NCI-H510A (cell line): ENCODE measurements at places on chromosomes 6 and 20.
A peak's percentile ranks its signal among the peaks of the same experiment; 100 is the strongest.

- no peak for DNase-seq
These were observed 61.1 kb upstream of the CCN6 start for GRCh38 chr6:111992851-111993250.

DNA sequence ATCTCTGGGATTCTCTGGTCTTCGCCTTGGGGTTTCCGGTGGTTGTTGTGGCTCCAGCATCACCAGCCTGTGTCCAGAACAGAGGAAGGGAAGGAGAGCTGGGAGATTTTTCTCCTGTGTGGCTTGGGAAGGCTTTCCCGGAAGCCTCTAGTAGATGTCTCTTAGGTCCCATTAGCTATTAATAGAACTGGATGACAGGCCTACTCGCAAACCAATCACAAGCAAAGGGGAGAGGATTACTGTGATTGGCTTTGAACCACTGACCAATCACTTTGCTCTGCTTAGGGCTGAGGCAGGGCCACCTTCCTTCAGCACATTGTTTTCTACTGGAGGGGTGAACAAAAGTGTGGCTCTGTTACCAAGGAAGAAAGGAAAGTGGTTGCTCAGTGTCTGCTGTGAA lies 203.4 kb upstream of the SULF2 start:
- no peak for DNase-seq

DNA sequence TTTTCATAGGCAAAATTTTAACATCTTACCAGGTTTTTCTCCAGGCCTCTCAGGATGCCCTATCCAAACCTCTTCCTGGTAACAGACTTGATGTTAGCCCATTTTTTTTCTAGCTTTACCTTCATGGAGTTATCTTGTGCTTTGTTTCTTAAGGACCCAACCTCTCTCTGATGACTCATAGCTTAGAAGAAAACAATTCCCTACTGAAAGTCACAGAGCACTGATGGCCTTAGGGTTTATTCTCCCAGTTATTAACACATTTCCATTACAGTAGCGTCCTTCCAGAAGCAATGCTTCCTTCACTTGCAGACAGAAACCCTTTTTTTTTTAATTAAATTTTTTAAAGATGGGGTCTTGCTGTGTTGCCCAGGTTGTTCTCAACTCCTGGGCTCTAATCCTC lies 79.4 kb downstream of the IYD start:
- DNase-seq, result no peak

GRCh38 chr6:125714441-125715090 lies 34.9 kb upstream of the HEY2 start:
- DNase-seq, result no peak

DNA sequence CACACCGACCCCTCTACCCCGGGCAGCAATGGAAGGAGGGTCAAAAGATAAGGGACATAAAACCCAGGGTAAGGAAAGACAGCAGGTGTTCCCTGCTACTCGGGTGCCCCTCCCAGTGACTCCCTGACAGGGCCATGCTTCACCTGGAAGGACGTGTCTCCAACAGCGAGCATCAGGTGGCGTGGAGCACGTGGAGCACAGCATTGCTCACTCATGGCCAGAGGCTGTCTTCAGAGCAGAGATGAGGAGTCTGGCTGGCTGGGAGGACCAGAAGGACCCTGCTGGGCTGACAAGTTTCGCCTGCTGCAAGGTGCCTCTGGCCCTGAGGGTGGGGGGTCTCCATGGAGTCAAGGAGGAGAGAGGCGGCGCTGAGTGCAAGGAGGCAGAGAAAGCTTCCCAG lies 15.3 kb upstream of the CDH22 start:
- DNase-seq, result peak; percentile 26

GRCh38 chr6:134938896-134939295 lies 11.0 kb downstream of the ALDH8A1 start:
- DNase-seq, result no peak

- peak; percentile 55 for DNase-seq
These were observed 121.3 kb downstream of the VEGFA start for GRCh38 chr6:43891072-43891870.

DNA sequence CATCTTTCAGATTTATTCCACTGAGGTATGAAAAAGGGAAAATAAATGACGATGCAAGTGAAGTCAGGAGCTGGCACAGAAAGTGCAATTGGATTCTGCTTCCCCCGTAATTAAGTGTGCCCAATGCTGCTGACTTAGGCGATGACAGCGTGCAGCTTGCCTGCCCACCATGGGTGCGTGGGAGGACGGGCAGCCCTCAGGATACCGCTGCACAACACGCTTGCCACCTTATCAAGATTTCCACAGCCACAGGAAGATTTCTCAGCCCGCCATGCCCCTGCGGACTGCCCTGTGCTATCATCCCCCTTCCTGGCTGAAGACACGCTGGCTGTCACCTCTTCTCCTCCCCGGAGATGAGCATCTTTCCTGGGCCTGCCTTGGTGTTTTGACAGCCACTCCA lies 103.3 kb upstream of the BACH2 start:
- no peak for DNase-seq

- no peak for DNase-seq
These were observed 12.0 kb downstream of the CSNK2A1 start for GRCh38 chr20:531608-532007.

- DNase-seq, result no peak
These were observed 52.8 kb downstream of the SNRNP48 start for GRCh38 chr6:7642791-7643190.

GRCh38 chr6:69378326-69378725 lies 418.5 kb downstream of the LMBRD1 start:
- DNase-seq, result no peak

GRCh38 chr20:34220561-34220960 lies 20.7 kb upstream of the ASIP start:
- DNase-seq, result no peak

DNA sequence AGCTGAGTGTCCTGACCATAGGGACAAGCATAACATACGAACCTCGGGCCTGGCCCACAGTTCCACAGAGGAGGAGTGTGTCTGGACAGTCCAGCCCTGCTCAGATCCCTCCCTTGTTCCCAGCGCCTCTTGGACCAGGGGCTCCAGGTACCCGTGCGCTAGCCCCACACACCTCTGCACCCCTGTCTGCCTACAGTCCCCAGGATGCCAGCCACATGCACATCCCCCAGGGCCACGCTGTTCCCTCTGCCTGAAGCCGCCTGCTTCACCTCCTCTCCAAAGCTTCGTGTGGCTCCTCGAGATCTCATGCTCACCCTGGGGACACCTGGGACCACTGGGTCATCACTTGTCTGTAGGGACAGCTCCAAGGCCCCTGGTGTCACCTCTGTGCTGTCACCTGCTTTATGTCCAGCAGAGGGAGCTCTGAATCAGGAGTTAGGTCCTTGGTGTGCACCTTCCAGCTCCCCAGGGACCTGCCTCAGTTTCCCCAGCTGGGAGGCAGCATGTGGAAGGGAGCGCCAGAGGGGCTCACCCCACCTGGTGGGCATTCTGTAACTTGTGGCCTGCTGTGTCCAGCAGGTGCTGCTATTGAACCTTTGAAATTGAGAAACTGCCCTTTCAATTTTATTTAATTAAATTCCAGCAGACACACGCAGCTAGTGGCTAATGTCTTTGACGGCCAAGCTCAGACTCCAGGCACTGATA lies 7.3 kb upstream of the YTHDF1 start:
- no peak for DNase-seq

DNA sequence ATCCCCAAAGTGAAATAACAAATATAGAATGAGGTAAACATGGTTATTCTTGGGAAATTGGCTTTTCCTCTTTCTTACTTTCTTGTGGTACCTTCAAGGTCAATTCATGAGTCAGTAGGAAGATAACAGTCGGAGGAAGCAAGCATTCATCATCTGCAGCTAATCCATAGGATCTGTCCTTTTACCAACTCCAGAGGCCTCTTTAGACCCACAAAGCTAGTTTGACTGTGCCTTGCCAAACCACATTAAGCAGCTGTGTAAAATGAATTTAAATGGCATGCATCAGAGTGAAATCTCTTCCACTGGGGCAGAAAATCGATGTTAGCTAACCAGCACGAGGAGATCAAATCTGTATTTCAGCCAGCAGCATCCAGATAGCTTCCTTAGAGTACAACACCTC lies 171.3 kb downstream of the TMEM242 start:
- no peak for DNase-seq

- no peak for DNase-seq
These were observed 14.3 kb downstream of the CRNKL1 start for GRCh38 chr20:20037960-20038359.

GRCh38 chr6:18431581-18431980 lies 44.4 kb downstream of the RNF144B start:
- DNase-seq, result no peak

DNA sequence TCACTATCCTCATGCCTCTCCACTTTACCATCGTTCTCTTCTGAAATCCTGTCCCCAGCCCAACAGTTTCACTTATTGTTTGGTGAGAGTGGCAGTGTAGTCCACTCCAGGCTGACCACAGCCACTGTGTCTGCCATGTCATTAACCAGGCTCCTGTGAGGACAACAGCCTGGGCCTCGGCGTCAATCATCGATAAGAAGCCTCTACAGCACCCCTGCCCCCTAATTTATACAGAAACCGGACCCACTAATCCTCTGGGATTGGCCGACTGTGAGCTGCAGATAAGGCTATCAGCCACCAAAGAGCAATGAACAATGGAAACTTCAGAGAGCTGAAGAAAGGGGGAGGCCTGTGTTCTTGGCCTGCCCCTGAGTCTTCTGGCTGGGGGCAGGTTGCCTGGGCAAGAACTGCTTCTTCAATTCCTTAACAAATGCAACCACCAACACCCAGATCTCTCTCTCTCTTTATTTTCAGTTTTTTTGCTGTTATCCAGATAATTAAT lies 3.4 kb downstream of the EGFL8 start:
- DNase-seq, result no peak

DNA sequence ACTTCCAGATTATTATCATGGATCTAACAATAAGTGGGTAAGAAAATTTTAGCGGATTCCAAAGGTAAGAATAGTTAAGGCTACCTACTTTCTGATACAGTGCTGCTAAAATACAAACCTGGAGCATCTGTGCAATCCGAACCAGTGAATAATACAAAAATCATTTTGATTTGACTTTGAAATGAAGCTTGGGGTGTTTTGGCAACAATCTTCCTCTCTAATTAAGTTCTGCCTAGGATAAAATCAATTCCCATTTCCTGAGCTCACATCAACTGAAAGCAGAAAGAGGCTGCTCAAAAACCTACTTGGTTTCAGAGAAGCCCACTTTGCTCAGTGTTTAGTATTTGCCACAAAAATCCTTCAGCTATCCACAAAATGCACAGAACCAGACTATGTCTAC lies 18.7 kb upstream of the SH3BGRL2 start:
- DNase-seq, result no peak
